ENCODE measurements at places on chromosomes 11 and 22.

GRCh38 chr11:408154-409007 lies 6.4 kb downstream of the SIGIRR start:
- no peak for DNase-seq

DNA sequence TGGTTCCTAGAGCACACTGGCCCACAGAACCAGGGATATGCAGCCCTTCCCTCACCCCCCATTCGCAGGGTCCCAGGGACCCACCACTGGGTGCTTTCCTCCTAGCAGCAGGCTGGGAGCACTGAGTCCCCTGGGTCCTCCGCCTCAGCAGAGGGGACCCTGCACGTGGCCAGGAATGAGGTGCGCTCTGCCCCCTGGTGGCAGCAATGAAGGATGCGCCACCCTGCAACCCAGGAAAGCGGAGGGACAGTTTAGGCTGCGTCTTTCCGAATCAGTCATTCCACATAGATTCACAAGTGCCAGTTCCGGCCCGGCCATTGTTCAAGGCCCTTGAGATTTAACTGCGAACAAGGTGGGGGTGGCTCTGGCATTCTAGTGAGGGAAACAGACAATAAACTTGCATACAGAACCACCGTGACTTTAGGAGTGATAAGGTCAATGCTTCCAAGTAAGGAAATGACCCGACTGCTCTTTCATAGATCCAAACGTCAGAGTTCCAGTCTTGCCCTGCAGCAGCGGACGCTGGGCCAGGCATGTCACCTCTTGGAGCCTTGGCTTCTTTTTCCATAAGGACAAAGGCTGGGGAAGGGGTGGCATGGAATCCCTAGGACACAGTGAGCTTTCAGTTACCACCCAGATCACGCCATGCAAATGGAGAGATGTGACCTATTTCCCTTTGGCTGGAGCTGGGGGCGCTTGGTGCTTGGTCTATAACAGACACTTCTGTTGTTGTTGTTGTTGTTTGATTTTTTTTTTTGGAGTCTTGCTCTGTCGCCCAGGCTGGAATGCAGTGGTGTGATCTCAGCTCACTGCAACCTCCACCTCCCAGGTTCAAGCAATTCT lies 7.7 kb downstream of the RIN1 start:
- peak; percentile 52 for DNase-seq

GRCh38 chr22:22959147-22959827 lies 71.7 kb downstream of the IGLL5 start:
- peak; percentile 80 for DNase-seq

- DNase-seq = peak; percentile 99
Observed at GRCh38 chr11:86174101-86175046, 70.2 kb upstream of the EED start.

GRCh38 chr11:25860677-25861450 lies 471.1 kb upstream of the ANO3 start:
- DNase-seq = no peak

Measured in kidney glomerular epithelial cell (primary cell).